Kidney glomerular epithelial cell (primary cell): ENCODE measurements at places on chromosomes 1 and 21.
A peak's percentile ranks its signal among the peaks of the same experiment; 100 is the strongest.

DNA sequence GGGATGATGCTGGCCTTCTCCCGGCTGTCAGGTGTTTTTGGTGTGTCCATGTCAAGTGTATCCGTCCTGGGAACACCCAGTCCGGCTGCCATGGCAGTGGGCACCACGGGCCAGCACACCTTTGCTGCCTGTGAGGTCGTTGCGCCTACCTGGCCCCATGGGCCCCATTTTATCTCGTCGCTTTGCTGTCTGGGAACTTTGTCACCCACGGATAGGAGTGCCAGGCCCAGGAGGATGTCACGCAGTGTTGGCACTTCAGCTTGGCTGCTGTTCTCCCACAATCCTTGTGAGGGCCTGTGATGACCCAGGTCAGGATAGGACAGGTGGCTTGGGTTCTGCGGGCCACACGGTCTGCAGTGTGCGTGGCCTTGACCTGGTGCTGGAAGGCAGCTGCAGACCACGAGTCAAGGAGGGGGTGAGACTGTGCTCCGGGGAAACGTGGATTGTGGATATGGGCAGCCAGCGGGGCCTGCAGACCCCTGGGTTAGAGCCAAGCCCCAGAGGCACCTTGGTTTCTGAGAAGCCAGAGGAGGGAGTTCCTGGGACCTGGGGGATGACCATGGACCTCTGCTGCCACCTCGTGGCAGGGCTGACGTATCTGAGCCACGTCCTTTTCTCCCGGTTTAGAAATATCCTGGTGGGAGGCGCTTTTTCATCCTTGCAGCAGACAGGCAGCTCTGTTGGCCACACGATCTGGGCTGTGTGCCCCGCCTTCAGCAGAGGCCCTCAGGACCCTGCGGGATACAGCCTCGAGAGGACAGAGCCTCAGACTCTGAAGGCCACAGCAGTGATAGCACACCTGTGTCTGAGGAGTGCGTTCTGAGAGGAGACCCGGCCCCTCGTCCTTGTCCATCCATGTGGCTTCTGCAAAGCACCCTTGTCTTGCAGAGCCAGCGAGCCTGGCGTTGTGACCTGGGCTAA, 161.1 kb upstream of the COL6A1 start:
- peak; percentile 54 for DNase-seq

- DNase-seq, result no peak
Measured at GRCh38 chr1:113040718-113041412, 32.1 kb upstream of the LRIG2 start.

DNA sequence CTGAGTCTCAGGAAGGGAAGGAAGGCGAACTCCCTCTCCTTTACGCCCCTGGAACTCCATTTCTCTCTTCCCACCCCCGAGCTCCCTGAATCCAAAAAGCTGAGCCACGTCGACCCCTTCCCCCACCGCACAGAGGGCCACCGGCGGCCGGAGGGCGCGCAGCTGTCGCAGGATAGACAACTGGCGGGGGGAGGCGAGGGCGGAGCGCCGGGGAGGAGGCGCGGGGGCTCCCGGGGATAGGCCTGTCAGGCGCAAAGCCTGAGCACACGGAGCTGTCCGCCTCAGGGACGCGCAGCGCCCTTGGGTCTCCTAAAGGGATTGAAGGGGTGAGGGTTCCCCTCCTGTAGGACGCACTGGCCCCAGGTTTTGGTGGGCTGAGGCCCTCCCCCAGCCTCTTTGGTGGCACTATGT, 752 bp upstream of the ACTA1 start:
- DNase-seq, result no peak

- DNase-seq, result peak; percentile 60
Measured at GRCh38 chr1:15272009-15272781, 25.2 kb downstream of the FHAD1 start.

DNA sequence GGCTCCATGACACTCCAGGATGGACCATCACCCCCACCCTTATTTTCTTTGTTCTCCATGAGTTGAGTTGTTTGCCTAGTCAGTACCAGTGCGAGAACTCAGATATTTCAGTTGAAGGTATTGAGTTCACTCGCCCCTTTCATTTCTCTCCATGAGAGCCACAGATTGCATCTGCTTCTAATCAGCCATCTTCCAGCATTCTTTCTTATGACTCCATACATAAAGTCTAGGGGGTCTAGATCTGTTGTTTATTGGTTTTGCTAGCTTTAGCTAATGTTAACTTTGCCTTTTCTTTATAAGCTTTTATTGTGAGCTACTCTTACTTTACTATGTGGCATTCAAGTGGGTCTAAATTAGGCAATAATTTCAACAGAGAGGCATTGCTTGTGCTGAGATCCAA, 71.6 kb upstream of the PDC start:
- no peak for DNase-seq
